ENCODE measurements at places on chromosomes 7 and 10. TPM values are rescaled to one million over a fixed set of nuclear protein-coding genes. Genes with fewer than 3 reads are reported as not detected.

RAB11FIP2 gene
- 17.5 TPM for total RNA-seq

ASB10 gene
- total RNA-seq = not detected

CUBN gene
- 1.3 TPM for total RNA-seq

GARIN1A gene
- total RNA-seq = 1.5 TPM

SH2D4B gene
- total RNA-seq = not detected

C10orf105 gene
- total RNA-seq = under 0.01 TPM

PNLIPRP1 gene
- not detected for total RNA-seq

NPY4R2 gene
- total RNA-seq = not detected

JCAD gene
- total RNA-seq = 27.1 TPM

WNT8B gene
- not detected for total RNA-seq

TACC2 gene
- 7.6 TPM for total RNA-seq

LLCFC1 gene
- not detected for total RNA-seq

MPP7 gene
- total RNA-seq = 0.99 TPM

HECW1 gene
- total RNA-seq = 6.1 TPM

CPXM2 gene
- 48.1 TPM for total RNA-seq

PIK3CG gene
- not detected for total RNA-seq

ENTPD1 gene
- total RNA-seq = 3.3 TPM

KIAA1549 gene
- 0.77 TPM for total RNA-seq

TEX36 gene
- not detected for total RNA-seq

ADCYAP1R1 gene
- total RNA-seq = not detected

TMEM184A gene
- total RNA-seq = under 0.01 TPM

RADIL gene
- 0.33 TPM for total RNA-seq

HOXA7 gene
- total RNA-seq = 1.2 TPM

EPHA1 gene
- total RNA-seq = under 0.01 TPM

CHCHD3 gene
- 94.0 TPM for total RNA-seq

ANKRD30A gene
- total RNA-seq = not detected

MAGI2 gene
- 17.0 TPM for total RNA-seq

KAZALD1 gene
- 14.4 TPM for total RNA-seq

ADAM12 gene
- 33.9 TPM for total RNA-seq

NPFFR1 gene
- not detected for total RNA-seq

CDC14C gene
- total RNA-seq = 0.17 TPM

GPRIN2 gene
- total RNA-seq = not detected

OR6V1 gene
- total RNA-seq = not detected

UPP1 gene
- total RNA-seq = 9.0 TPM

MRC1 gene
- not detected for total RNA-seq

FAM25C gene
- not detected for total RNA-seq

CPED1 gene
- total RNA-seq = 196 TPM

LOXL4 gene
- 52.6 TPM for total RNA-seq

PTPRE gene
- 1.8 TPM for total RNA-seq

ZNF503 gene
- total RNA-seq = 8.2 TPM

ATP6V0A4 gene
- total RNA-seq = not detected

RBP3 gene
- total RNA-seq = not detected

SPDYE16 gene
- 0.17 TPM for total RNA-seq

UNCX gene
- total RNA-seq = not detected

MALRD1 gene
- 1.7 TPM for total RNA-seq

INPP5A gene
- 21.1 TPM for total RNA-seq

TDRD1 gene
- not detected for total RNA-seq

GJD4 gene
- total RNA-seq = 0.17 TPM

PUS7 gene
- 8.8 TPM for total RNA-seq

SUFU gene
- total RNA-seq = 2.6 TPM

RARRES2 gene
- 174 TPM for total RNA-seq
